ENCODE measurements at places on chromosomes 5 and 9.

GRCh38 chr9:134413890-134414623 lies 87.8 kb downstream of the RXRA start:
- DNase-seq, result no peak

GRCh38 chr5:32017692-32018367 lies 156.3 kb downstream of the GOLPH3 start:
- no peak for DNase-seq

- no peak for DNase-seq
Measured at GRCh38 chr5:149389552-149390495, 10.7 kb upstream of the IL17B start.

- no peak for DNase-seq
Measured at GRCh38 chr5:56190497-56190896, 42.6 kb downstream of the ANKRD55 start.

DNA sequence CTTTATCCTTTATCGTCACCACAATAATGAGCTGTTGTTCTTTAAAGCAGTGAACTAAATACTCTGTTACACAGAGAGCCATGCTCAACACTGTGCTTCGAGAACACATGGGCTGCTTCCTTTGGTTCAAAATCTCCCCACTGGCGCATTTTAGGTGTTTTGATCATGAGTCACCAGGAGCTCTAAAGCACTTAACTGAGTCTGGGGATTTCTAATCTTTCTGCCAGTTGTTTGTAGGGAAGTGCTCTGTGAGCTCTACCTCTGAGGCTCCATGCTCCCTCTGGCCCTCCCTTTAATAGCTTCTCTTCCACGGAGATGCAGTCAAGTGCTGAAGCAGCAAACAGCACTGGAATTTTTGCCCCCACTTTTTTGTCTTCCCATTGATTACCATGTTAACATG lies 17.0 kb downstream of the ERAP2 start:
- peak; percentile 36 for DNase-seq

- no peak for DNase-seq
Measured at GRCh38 chr9:80467632-80468031, 895.9 kb downstream of the TLE4 start.

- DNase-seq, result no peak
Measured at GRCh38 chr9:108994695-108995094, 18.6 kb downstream of the CTNNAL1 start.

DNA sequence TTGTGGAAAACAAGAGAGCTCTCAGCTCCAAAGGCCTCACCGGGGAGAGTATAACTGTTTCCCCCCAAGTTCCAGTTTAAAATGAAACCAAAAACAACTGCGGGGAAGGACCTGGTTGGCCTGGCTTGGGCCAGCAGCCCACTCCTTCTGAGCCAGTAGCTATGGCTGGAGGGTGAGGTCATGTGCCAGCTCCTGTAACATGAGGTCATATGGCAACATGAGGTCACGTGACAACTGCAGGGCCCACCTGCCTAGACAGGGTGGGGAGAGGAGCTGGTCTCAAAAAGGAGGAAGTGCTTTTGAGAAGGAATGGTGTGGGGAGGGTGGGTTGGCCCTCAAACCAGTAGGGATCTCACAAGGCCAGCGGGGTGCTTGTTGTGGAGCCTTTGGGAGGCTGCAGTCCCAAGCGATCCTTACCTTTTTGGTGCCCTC lies 29.3 kb upstream of the CRB2 start:
- no peak for DNase-seq
